ENCODE measurements at places on chromosomes 7 and 10. TPM values are rescaled to one million over a fixed set of nuclear protein-coding genes. Genes with fewer than 3 reads are reported as not detected.

Gene ELOVL3
- total RNA-seq, result 0.69 TPM

DNA sequence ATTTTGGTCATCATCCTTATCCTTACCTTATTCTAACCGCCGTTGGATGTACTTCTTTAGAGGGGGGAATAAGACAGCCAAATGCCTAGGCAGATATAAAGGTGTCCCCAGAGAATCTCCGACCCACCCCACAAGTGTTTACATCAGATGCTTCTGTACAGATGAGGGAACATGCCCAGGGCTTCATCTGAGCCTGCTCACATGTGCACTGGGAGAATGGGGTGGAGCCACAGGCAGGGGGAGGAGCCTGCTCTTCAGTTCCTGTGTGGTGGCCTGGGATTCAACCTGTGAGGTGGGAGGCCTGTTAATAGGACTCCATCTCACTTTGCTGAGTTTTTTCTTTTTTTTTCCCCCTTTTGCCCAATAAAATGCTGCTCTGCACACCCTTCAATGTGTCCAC lies 27.6 kb upstream of the OPTN start:
- H3K27me3 ChIP-seq, result peaks cover 16% of the 10 kb centered on the region
- DNase-seq, result no peak
- no peak overlapping the region for H3K27ac ChIP-seq
- no peak overlapping the region for H3K4me3 ChIP-seq
- no peaks in the 10 kb centered on the region for H3K36me3 ChIP-seq

Gene TMEM196
- total RNA-seq, result not detected

DNA sequence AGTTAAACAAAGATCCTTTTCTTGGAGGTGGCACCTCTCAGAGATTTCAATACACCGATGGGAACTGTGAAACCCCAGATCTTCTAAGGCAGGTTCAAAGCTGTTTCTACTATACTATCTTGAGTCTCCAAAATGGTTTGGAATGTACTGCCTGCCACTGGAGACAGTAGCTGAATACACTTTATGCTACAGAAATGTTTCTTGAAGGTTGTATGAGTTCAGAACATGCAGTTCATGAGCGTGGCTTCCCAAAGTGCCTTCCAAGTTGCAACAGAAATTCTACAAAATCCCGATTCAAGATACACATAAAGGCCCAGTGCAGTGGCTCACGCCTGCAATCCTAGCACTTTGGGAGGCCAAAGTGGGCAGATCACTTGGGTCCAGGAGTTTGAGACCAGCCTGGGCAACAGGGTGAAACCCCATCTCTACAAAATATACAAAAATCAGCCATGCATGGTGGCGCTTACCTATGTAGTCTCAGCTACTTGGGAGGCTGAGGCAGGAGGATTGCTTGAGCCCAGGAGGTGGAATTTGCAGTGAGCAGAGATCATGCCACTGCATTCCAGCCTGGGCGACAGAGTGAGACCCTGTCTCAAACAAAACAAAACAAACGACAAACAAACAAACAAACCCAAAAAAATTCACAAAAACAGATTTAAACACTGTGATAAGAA lies 36.3 kb downstream of the FAM171A1 start:
- no peaks in the 10 kb centered on the region for H3K27me3 ChIP-seq
- peaks cover 1% of the 10 kb centered on the region for H3K36me3 ChIP-seq
- H3K4me3 ChIP-seq, result no peak overlapping the region
- H3K4me1 ChIP-seq, result peaks cover 87% of the 10 kb centered on the region
- DNase-seq, result no peak

DNA sequence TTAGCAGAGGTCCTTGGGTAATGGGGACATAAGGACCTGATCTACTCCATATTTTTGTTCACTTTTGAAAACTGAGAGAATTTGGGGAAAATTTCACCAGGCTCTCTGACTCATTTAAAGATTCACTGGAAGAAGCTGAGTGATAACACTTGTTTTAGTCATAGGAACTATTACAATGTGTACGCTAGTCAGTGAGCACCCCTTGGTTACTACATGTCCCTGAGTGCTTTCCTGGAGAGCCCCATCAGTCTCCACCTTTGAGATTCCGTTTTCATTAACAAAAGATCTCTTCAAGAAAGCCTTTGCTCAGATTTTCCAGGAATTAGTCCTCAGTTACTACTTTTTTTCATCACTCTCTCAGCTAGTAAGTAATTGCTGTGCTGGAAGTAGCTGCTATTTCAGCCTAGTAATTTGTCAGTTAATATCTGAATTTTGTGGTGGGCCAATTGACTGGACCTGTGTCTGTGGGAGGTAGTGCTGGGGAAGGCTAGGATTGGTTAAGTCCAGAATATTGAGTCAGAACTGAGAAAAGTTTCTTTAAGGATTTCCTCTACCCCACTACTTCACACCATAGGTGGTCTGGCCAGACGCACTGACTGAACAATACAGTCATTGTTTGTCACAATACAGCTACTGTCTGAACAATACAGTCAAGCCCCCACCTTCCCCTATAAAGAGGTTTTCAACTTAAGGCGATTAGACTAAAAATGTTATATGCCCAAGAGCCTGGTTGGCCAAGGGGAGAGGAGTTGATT lies 235.0 kb downstream of the CCDC7 start:
- no peak overlapping the region for H3K4me3 ChIP-seq
- no peaks in the 10 kb centered on the region for H3K27me3 ChIP-seq
- H3K4me1 ChIP-seq, result no peaks in the 10 kb centered on the region
- no peak for DNase-seq
- H3K36me3 ChIP-seq, result no peaks in the 10 kb centered on the region
- no peak overlapping the region for H3K27ac ChIP-seq

DNA sequence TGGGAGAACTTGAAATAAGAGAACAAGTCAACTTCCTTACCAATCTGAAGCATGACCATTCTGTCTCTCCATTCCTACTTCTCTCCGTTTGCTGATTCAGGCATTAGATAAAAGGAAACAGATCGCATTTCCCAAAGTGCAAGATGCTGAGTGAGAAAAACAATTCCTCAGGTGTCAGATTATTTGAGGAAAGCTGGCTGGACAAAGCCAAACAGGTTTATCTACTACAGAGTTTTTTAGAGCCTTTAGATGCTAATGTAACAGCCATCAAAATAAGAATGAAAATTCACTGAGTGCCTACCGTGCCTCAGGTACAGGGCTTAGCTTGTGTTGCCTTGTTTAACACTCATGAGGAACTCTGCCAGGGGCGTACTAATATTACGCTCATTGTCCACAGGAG lies 135.9 kb upstream of the MBL2 start:
- H3K36me3 ChIP-seq, result no peaks in the 10 kb centered on the region
- H3K4me3 ChIP-seq, result no peak overlapping the region
- H3K27me3 ChIP-seq, result no peaks in the 10 kb centered on the region
- no peak overlapping the region for H3K27ac ChIP-seq
- DNase-seq, result no peak

- H3K27ac ChIP-seq, result no peak overlapping the region
- DNase-seq, result no peak
- H3K4me3 ChIP-seq, result no peak overlapping the region
- H3K4me1 ChIP-seq, result peaks cover 15% of the 10 kb centered on the region
Measured at GRCh38 chr7:101015626-101016025, 4.3 kb upstream of the MUC17 start.

- H3K36me3 ChIP-seq, result no peaks in the 10 kb centered on the region
- H3K27me3 ChIP-seq, result no peaks in the 10 kb centered on the region
- H3K4me3 ChIP-seq, result no peak overlapping the region
- no peak overlapping the region for H3K27ac ChIP-seq
- DNase-seq, result peak; percentile 14
Measured at GRCh38 chr10:29089091-29089490, 199.8 kb upstream of the LYZL1 start.

- peaks cover 30% of the 10 kb centered on the region for H3K27me3 ChIP-seq
- peaks cover 5% of the 10 kb centered on the region for H3K4me1 ChIP-seq
- H3K27ac ChIP-seq, result no peak overlapping the region
- no peak overlapping the region for H3K4me3 ChIP-seq
- H3K36me3 ChIP-seq, result no peaks in the 10 kb centered on the region
Measured at GRCh38 chr10:127534496-127534895, 14.6 kb upstream of the NPS start.

DNA sequence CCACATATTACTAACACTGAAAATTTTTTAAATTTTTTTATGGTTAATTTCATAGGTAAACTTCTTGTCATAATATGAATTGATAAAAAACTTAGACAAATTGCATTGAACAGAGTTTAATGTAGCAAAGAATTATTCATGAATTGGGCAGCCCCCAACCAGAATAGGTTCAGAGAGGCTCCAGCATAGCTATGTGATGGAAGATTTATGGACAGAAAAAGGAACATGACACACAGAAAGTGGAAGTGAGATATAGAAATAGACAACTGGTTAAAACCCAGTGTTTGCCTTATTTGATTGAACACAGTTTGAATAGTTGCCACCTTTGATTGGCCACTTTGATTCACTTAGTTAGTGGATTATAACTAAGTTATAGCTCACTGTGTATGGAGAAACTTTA lies 87.2 kb downstream of the AHR start:
- no peak overlapping the region for H3K4me3 ChIP-seq
- H3K27ac ChIP-seq, result no peak overlapping the region
- no peaks in the 10 kb centered on the region for H3K27me3 ChIP-seq
- no peaks in the 10 kb centered on the region for H3K36me3 ChIP-seq
- H3K4me1 ChIP-seq, result peaks cover 9% of the 10 kb centered on the region
- DNase-seq, result no peak

Gene CALML3
- not detected for total RNA-seq

Gene EVX1
- not detected for total RNA-seq

- H3K4me3 ChIP-seq, result no peak overlapping the region
- H3K27ac ChIP-seq, result no peak overlapping the region
- peaks cover 22% of the 10 kb centered on the region for H3K36me3 ChIP-seq
- DNase-seq, result no peak
- no peaks in the 10 kb centered on the region for H3K27me3 ChIP-seq
Measured at GRCh38 chr10:109871476-109871875, 51.8 kb downstream of the XPNPEP1 start.

DNA sequence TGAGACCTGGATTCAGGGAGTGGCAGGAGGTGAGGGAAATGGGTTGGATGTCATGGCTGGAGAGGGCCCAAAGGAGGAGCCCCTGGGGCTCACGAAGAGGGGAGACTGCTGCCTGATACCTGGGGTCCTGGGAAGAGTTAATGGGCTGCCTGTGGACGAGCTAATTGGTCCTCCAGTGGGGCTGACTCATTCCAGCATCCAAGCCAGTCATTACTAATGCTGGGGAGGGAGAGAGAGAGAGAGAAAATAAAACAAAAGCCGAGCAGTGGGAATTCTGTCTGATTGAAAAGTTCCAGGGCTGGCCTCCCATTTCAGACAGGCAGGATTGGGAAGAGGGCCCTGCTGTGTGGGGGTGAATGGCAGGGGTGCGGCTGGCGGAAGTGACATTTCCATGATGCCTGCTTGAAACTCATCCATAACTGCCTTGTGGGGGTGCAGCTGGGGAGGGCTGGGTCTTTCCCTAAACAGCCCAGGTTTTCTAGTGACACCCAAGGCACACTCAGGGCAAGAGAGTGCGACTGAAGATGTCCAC lies 297.8 kb downstream of the RPS24 start:
- H3K4me1 ChIP-seq, result no peaks in the 10 kb centered on the region
- no peak for DNase-seq
- no peaks in the 10 kb centered on the region for H3K36me3 ChIP-seq
- no peaks in the 10 kb centered on the region for H3K27me3 ChIP-seq

Gene ACSM6
- total RNA-seq, result not detected

Gene HOGA1
- 18.8 TPM for total RNA-seq

- H3K4me1 ChIP-seq, result peaks cover 82% of the 10 kb centered on the region
- no peaks in the 10 kb centered on the region for H3K27me3 ChIP-seq
- no peak for DNase-seq
- peak overlapping the region; percentile 10 for H3K27ac ChIP-seq
- no peaks in the 10 kb centered on the region for H3K36me3 ChIP-seq
Measured at GRCh38 chr10:119250641-119251314, 43.4 kb downstream of the GRK5 start.

Gene PDLIM1
- 123 TPM for total RNA-seq

Gene SLC26A3
- total RNA-seq, result 0.08 TPM

DNA sequence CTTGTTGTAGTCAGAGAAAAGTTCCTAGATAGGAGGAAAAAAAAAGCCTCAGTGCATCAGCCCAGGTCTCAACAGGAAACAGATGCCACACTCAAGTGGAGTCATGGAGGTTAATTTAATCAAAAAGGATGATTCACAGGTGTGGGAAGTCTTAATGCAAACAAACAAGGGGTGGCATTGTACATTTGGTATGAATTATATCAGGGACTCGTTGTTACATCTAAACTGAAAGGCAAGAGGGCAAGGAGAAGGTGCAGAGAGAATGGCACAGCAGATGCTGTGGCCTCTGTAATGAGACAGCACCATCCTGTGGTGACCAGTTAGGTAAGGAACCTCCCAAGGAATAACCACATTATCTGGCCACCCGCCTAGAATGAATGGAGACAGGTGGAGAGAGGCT lies 133.7 kb downstream of the PTPRZ1 start:
- H3K27ac ChIP-seq, result no peak overlapping the region
- H3K27me3 ChIP-seq, result no peaks in the 10 kb centered on the region
- H3K36me3 ChIP-seq, result no peaks in the 10 kb centered on the region
- no peak for DNase-seq
- no peaks in the 10 kb centered on the region for H3K4me1 ChIP-seq

DNA sequence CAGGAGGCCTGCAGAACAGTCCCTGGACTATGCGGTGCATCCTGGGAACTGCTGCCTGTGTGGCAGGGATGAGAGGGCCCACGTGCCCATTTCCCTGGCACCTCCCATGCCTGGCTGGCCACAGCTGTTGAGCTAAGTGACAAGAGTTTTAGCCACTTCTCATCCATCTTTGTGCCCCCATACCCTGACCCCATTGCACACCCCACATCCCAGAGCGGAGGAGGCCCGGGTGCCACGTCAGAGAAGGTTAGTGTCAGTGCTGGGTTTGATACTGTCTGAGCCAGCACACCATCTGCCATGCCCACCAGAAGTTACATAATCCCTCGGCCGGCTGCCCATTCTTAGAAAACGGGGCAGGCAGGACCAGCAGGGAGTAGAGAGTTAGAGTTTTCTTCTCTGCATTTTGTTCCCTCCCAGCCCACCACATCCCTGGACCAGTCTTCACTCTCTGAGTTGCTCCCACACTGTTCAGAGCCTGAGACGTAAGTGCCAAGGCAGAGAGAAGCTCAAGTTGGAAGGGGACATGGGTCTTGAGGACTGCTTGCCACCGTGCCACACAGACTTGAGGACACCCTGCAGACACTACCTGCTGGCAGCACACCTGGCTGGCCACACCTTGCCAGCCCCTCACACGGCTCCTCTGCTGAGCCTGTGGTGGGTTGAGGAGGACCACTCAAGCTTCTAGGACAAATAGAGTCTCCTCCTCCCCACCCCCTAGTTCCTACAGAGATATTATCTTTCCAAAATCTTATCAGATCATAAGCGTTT lies 13.1 kb downstream of the UNC5B start:
- no peak overlapping the region for H3K4me3 ChIP-seq
- DNase-seq, result no peak
- H3K27me3 ChIP-seq, result peaks cover 9% of the 10 kb centered on the region
- no peaks in the 10 kb centered on the region for H3K4me1 ChIP-seq
